ENCODE measurements at places on chromosomes 3 and 15.
A peak's percentile ranks its signal among the peaks of the same experiment; 100 is the strongest.

DNA sequence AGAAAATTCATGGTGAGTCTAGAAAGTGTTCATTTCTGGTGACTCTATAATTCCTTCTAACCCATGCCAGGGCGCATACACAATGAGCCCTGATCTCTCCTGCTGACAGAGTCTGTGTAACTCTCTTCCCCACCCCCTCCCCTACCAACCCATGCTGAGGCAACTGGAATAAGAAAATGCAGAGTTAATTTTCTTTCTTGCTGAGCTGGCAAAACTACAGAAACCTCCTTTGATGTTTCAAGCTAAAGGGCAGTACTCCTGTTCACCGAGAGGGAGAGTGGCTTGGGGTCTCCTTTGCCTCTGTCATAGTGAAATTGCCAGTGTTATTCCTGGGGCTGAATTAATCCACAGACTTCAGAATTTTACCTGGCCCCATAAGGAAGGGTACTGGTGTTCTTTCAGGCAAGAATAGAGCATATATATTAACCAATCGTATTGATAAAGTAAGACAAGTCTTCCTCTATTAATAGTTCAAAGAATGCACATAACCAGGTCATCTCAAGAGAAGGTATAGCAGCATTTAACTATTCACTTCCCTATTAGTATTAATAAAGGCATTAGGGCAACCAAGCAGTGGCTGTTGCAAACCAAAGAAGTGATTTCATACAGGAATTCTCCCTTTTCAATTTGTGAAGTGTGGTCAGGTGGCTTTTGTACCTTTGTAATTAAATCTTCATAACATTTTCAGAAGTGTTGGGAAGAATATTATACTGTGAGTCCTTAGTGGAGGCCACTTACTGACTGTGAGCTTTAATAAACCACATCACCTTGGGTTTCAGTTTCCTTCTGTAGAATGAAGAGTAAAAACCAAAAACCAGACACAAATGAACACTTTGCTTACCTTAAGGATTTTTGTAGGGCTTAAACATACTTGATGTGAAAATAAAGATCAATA lies 4.1 kb downstream of the GAP43 start:
- DNase-seq = no peak

DNA sequence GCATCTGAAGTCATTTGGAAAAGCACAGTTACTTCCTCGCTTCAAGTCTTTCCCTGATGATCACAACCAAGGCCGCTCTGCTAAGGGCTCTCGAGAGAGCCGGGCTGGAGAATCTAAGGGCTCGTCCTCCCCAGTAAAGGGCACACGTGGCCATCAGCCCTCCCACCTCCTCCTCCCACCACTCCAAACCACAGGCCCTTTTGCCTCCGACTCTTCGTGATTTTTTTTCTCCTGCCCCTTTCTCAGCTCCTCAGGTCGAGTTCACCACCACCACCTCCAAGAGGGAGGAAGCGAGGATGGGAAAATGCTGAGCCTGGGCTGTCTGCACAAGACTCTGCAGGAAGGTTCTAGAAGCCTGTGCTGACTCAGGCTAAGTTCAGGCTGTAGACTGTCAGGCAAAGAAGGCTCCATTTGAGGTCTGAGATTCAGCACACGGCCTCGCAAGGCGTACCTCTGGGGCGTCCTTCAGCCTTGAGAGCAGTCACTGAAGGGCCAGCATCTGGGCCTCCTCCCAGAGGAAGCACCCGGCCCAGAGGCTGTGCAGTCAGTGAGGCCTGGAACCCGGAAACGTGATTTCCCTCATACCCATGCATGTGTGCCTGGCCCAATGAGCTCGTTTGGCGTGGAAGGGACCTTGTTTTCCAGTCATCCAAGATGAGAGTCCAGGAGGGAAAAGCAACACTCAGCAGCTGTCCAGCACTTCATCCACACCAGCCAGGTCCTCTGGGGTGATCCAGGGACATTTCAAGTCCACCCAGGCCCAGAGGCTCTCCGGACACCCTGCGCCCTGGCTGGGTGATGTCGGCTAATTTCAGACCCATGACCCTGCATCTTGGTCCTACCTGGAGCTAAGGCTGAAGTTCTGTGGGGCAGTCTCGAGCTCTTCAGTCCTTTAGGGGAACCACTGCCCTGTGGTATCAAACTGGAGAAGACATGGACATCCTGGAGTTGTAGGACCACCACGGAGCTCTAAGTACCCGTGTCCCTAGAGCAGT lies 196.8 kb downstream of the XXYLT1 start:
- DNase-seq = no peak

GRCh38 chr15:53580366-53580765 lies 179.1 kb downstream of the WDR72 start:
- no peak for DNase-seq

DNA sequence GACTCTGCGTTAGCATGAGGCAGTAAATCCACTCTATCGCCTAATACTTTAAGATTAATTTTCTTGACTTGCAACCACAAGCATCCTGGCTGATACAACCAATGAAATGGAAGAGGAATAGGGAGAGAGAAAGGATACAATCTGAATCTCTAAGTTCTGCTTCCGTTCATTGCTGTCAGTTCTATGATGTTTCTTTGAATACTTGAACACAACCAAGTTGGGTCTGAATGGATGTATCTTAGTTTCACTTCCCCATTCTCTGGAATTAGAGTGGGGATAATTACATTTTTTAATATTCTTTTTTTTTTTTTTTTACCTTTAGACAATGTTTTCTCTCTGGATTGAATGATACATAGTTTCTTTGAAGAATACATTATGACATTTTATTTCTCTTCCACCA lies 22.9 kb downstream of the PDE8A start:
- DNase-seq = no peak

GRCh38 chr3:103614719-103615118 lies 1179.9 kb downstream of the ZPLD1 start:
- no peak for DNase-seq

GRCh38 chr3:4794331-4794730 lies 184.9 kb upstream of the BHLHE40 start:
- DNase-seq = no peak

DNA sequence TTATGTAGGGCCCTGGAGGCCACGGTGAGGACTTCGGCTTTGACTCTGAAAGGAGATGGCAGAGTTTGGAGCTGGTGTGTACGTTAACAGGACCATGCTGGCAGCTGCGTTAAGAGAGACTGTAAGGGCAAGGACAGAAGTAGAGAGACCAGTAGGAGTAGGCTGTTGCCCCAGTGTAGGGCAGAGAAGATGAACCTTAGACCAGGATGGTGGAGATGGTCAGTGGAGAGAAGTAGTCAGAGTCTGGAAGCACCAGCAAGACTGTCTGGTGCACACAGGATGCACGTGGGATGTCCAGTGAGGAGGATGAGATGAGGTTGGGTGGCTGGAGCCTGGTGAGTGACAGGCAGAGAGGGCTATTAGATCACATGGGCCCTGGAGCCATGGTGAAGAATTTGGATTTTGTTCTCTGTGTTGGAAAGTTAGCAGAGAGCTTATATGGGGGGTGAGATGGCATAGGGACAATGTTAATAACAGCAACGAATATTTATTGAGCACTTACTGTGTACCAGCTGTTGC lies 150.1 kb downstream of the IGF1R start:
- no peak for DNase-seq

DNA sequence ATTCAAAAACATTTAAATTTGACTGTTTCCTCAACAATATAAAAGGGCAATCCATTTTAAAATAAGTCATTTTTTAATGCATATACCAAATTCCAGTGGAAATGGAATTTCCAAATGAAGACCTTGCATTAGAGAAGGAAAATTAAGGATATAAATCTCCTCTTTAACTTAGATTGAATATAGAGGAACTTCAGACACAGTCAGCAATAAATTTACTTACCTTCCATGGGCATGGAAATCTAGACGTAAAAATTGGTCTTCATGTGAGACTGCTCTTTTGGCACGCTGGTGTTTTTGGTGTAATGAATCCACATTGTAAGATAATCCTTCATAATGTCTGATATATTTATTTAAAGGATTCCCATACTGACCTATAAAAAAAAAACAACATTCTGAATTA lies 32.1 kb downstream of the ADAM10 start:
- DNase-seq = no peak

- DNase-seq = no peak
Measured at GRCh38 chr15:85142312-85142711, 160.7 kb downstream of the PDE8A start.

DNA sequence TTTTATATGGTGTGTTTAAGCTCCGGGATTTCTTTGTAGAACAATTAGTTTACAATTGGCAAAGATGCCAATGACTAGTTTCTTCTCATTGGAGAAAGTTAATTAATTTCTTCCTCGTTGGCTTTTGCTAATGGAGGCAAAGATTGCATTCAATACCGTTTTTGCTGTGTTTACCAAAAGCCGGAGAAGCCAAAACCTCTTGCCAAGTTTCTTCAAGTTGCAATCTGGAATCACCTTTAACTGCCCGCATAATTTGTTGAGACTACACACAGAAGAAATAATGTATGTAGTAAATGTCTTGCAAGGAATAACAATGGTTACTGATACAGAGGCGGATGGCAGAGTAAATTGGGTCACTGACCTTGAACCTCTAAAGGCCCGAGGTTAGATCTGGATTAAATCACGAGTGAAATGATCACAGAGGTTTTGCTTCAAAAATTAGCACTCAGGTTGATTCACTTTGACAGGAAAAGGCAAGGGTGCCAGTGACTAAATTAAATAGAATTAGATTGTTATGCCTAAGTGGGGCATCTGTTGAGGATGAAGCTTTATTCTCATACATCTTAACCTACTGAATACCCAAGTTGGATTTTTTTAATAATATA lies 732.1 kb upstream of the NR2F2 start:
- DNase-seq = no peak

DNA sequence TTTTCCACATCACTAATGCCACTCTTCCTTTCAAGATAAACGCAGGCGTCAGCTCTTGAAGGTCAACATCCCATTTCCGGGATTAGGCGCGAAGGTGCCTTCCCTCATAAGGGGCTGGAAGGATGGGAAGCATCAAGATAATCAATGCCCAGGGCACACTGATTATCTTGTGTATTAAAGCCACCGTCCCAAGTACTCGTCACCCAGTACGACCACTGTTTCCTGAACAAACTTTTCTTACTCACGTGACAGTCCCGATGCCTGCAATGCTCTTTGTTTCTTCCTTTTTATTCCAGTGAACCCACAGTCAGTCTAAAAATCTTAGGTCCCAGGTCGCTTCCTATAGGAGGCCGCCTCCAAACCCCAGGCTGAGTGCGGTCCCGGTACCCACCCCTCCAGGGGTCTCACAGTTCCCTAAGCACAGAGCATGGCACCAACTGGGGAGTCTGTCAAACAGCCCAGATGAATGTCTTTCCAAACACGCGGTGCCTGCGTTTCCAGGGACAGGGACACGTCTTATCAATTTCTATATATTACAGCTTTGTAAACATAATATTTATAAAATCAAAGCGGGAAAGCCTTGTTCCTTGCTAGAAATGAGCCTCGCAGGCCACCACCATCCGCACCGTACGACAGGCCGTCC lies 589 bp downstream of the ANAPC13 start:
- DNase-seq = peak; percentile 2

GRCh38 chr3:48459331-48459730 lies 12.8 kb downstream of the ATRIP start:
- no peak for DNase-seq

DNA sequence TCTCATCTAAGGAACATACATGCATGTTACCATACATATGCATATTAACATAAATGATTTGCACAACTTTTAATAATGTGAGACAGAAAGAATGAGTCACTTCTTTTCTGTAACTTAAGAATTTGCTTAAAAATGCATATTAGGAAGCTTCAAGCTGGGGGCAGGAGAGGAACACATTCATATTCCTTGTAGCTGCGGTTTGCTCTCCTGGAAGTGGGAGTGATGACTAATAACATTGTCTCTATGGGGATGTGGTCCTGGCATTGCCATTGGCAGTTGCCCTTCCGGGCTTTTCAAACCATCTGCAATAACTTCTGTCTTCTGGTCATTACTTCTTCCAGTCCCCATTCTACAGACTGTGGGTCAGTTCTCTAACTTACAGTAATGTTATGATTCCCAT lies 15.6 kb downstream of the CHST2 start:
- no peak for DNase-seq

- no peak for DNase-seq
Measured at GRCh38 chr3:50876947-50877346, 202.2 kb downstream of the DOCK3 start.

- peak; percentile 33 for DNase-seq
Measured at GRCh38 chr3:30631243-30631904, 25.0 kb downstream of the TGFBR2 start.

DNA sequence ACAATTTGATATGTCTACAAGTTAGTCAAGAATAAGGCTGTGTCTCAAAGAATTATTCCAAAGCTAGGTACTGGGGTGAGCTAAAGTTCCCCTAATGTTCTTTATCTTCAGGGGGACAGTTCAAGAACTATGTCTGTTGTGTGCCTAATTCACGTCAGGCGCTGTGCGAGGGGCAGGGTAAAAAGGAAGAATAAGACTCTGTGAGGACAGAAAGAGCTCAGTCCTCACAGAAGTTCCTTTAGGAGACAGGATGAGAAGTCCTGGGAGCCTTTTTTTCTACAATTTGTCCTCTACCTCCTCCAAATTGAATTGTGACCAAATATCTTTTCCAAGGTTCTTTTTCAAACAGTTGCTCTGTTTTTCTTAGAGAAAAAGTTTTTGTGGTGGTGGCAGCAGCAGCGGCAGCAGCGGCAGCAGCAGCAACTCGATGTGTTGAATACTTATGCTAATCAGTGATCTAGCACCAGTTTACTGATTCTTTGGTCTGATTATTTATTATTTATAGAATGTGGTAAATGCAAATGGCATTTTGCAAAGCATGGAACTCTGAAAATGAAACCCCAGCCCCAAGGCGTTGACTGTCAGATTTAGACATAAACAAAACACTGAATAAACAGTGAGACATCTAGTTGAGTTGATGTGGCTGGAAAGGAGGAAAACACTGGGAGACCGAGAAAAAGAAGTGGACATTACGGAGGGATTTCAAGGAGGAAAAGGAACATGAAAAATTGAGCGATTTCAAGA lies 88.6 kb downstream of the GTPBP8 start:
- DNase-seq = no peak

GRCh38 chr3:58651276-58651675 lies 15.3 kb downstream of the FAM3D start:
- DNase-seq = no peak

GRCh38 chr3:136577791-136578190 lies 174.4 kb downstream of the STAG1 start:
- no peak for DNase-seq

GRCh38 chr15:83404121-83404520 lies 43.0 kb upstream of the SH3GL3 start:
- DNase-seq = no peak

DNA sequence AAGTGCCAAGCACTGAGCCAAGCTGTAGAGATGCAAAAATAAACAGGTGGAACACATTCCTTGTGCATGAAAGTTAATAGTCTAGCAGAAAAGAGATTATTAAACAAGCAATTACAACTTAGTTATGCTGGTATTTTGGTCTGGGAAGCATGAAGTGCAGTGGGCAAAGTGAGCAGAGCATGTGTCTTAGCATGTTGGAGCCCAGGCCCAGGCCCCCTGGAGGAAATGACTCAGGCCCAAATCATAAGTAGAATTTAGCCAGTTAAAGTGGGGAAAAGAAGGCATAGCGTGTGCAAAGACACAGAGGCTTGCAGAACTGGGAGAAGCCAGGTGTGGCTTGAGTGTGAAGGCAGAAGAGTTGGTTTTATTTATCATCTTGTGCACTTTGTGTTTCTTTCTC lies 163.8 kb upstream of the ATP11B start:
- DNase-seq = no peak
